ENCODE measurements at places on chromosomes 4 and X.
A peak's percentile ranks its signal among the peaks of the same experiment; 100 is the strongest.

- no peak for DNase-seq
Measured at GRCh38 chrX:110331444-110332030, 13.7 kb upstream of the AMMECR1 start.

- no peak for DNase-seq
Measured at GRCh38 chrX:4588466-4588865, 875.0 kb upstream of the PRKX start.

DNA sequence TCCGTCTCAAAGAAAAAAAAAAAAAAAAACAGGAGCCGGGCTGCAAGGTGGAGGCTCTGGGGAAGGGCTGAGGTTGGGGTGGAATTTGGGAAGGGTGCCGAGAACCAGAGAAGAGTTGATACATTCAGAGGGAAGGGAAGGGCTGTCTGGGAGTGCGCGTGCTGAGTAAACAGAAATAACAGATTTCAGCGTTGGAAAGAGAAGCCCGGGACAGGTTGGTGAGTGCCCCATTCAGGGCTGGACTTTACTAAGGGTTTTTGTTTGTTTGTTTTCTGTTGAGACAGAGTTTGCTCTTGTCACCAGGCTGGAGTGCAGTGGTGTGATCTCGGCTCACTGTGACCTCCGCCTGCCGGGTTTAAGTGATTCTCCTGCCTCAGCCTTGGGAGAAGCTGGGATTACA lies 1.7 kb upstream of the IL3RA start:
- no peak for DNase-seq

GRCh38 chr4:88341227-88342192 lies 37.1 kb upstream of the HERC6 start:
- DNase-seq = peak; percentile 89

- no peak for DNase-seq
Measured at GRCh38 chr4:64518600-64518999, 109.3 kb upstream of the TECRL start.

GRCh38 chrX:140733766-140734342 lies 24.3 kb downstream of the LINC00632 start:
- DNase-seq = peak; percentile 70

DNA sequence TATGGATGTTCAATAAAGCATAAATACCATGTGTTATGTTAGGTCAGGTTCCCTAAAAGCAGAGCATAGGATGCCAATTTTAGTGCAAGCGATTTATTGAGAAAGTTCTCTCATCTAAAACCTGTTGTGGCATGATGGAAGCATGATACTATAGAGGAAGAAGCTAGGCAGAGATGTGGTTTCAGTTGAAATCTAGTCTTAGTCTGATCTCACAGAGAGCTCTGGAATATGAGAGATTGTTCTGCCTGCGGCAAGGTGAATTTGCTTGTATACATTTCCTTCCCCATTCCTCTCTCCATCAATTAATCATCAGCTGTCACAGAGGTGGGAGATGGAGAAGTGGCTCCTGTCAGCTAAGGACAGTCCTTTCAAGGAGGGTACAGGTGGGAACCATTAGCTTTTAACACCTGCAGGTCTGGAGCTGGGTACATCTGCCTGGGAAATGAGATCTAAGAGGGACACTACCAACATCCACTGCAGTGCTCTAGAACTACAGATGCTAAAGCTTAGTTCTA lies 252.4 kb downstream of the CFAP299 start:
- DNase-seq = no peak

DNA sequence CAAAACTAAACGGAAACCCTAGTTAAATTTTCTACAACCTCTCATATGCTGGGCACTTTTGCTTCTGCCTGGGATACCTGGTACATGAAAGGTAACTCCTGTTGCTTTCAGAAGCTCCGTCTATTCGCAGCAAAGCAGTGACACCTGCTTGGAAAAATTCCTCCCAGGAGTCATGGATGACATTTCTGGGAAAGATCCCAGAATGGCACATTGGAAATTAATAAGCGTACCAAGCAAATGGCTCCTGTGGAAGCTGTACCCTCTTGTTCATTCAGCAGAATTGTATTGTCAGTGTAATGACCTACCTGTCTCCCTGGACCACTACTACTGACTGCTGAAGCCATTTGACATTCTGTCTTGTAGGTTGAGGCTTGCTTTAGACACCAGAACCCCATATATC lies 349.7 kb upstream of the NOCT start:
- DNase-seq = no peak

DNA sequence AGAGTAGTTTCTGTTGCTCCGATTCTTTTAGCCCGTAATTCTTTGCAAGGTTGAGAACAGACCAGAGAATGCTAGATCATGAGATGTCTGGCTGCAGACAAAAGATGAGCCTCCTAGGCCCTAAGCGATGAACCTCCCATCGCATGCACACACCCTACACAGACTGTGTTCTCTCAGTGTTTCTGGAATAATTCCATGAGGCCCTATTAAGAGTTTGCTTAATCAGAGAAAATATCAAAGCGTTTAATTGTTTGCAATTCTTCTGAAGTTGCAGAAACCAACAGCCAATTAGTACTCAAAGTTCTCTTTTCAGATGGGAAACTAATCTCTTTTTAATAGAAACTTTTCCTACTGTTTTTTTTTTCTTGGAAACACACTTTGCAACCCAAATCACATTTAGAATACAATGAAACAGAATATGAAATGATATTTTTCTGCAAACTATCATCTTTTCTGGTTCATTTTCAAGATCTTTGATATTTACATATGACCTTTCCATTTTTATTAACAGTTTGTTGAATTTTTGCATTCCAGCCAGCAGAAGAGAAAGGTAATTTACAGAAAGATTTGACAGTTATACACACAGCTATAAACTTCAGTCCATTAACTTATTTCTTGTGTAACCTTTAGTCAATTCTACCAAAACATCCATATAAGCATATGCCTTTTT lies 1525.6 kb downstream of the ARAP2 start:
- no peak for DNase-seq

DNA sequence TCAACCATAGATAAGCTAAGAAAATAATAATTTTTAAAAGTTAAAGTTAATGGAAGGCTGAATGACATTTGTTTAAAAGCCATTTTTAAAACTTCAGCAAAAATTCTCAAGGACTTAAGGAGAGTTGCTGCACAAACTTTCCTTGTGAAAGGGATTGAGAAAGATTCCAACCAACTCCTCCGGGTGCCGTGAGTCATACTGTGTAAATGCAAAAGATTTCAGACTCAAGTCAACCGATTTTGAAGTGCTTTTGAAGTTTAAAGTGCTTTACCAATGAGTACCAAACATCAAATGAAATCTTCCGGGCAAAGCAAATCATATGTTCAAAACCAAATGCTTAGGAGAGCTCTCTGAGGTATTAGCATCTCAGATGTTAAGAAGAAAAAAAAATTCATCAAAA lies 31.4 kb downstream of the VCX2 start:
- DNase-seq = peak; percentile 31

GRCh38 chrX:10173331-10173900 lies 16.6 kb downstream of the CLCN4 start:
- peak; percentile 89 for DNase-seq

GRCh38 chrX:139759637-139760036 lies 51.7 kb upstream of the MCF2 start:
- DNase-seq = peak; percentile 42

- DNase-seq = no peak
Measured at GRCh38 chrX:11010476-11010875, 100.7 kb upstream of the HCCS start.

DNA sequence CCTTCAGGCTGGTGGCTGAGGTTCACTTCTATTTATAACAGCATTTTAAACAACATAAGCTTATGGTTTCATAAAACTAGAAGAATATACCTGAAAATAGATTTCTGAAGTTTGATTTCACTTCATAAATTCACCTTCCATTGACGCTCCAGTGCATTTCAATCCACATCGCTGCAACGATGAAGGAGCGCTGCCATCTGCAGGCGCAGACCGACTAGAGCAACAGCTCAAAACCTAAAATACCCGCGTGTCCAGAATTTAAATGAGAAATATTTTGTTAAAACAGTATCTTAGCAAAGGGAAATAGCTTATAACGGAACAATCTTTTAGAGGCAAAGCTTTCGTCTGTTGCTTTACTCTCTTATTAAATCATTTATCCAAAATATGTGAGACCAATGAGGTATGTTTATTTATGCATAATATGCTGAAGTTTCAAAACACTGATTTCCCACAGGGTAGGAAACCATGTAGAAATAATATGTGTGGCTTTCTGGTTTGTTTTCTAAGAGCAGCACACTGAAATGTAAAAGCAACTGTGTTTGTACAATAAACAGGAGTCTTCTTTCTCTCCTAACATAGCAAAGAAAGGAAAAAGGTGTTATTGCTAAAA lies 816.4 kb upstream of the FRG1 start:
- peak; percentile 28 for DNase-seq

- DNase-seq = no peak
Measured at GRCh38 chr4:58636381-58636780, 1526.2 kb upstream of the IGFBP7 start.

DNA sequence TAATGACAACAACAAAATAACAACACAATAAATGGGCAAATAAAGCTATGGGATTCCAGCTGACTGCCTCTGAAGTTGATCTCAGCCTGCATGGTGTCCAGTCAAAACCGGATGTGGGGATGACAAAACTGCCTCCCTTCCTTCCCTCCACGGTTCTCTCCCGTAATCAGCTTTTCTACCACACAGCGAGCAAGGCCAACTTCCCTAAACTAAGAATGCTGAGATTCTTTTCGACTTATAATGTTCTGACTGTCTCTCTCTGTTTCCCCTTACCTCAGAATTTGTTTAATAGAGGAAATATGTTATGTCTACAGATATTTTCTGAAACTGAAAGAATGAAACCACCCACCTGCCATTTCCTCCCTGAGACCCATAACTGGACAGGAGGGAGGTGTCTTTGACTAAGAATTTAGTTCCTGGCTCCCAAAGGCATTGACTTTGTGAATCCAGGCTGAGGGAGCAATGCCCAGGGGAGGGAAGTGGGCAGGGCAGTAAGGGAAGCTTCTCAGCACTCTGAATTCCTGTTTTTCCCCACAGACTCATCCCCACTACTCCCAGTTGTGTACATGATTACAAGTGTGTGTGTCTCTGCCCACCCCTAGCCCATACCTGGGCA lies 1.0 kb upstream of the TLR1 start:
- peak; percentile 62 for DNase-seq

DNA sequence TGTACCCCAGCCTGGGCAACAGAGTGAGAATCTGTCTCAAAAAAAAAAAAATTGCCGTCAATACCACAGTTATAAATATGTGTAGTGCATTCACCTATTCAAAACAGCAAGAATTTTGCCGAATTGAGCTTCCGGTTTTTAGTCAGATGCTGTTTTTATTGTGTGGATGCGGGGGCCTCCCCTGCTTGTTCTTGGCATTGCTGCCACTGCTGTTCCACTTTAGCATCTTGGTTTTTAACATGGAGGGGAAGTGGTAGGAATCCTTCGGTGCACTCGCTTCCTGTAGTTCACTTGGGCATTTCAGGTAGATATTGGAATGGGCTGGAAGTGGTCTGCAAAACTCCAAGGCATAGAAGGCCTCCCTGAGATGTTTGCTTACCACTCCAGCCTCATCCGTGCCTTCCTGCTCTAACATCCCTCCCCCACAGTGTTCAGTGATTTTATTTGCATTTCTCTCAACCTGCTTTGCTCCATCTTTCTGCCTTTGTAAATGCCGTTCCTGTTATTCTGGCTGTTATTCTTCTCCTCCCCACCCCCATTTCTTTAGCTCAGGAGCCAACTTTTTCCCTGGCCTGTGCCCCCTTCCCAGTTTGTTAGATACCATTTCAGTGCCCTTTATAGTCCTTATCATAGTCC lies 25.5 kb downstream of the MOB1B start:
- DNase-seq = no peak

DNA sequence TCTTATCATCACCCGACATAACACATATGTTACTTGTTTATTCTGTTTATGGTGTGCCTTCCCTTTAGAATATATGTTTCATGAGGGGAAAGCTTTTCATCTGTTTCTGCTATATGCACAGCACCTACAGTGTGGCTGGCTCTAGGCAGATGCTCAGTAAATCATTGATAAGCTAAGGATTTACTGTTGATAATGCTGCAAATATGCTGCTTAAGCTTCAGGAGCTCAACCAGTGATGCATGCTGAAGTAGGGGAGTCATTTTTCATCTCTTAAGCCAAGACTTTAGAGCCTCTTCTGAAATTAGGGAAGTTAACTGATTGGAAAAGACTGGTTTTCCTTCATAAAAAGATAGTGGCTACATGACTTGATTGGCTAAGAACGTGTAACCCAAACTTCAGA lies 16.4 kb downstream of the FAT4 start:
- DNase-seq = no peak

DNA sequence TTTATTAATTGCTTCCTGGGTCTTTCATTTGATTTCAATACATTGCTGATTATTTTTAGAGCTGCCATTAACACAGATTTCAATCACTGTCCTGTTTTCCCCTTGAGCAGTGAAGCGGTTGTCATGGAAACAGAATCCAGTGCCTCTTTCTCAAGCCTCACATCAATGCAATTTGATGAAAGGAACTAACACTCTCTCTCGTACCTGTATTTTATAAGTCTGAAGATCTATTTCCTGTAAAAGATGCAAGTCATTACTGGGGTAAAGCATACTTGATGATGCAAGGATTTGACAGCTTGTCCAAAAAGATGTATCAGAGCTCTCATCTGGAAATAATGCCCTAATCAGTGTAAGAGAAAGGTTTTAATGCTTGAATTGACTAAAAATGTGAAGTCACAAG lies 17.9 kb upstream of the GASK1B start:
- DNase-seq = no peak

DNA sequence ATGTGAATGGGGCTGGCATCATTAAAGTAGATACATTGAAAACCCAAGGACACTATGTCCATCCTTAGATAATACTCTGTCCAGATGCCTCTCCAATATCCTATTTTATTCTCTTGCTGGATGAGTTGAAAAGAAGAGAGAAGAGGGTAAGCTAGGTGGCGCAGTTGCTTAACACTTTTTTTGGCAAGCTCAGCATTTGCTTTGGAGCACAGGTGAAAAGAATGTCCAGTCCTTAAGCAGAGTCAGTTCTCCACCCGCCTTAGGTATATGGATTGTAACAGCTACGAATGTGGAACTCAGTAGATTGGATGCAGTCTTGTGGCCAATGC lies 208.4 kb downstream of the NWD2 start:
- DNase-seq = peak; percentile 82

GRCh38 chr4:141788169-141788915 lies 152.0 kb downstream of the IL15 start:
- DNase-seq = peak; percentile 77

- peak; percentile 44 for DNase-seq
Measured at GRCh38 chrX:97026406-97026805, 142.7 kb downstream of the RPA4 start.

DNA sequence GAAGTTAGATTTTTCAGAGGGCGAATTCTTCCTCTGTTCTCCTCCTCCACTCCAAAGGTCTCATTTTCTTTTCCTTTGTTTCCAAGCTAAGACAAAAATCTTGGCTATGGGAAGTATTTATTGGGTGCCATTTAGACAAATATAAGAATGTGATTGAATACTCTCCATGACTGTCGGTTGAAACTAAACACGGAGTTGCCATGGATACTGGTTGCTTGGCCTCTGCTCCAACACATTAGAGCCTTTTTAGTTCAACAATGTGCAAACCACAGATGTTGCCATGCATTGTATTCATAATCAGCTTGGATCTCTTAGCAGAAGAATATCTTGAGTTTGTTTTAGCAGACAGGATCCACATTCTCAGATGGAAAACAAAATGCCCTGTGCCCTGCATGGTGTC lies 366.5 kb upstream of the LCORL start:
- no peak for DNase-seq

Measured in fibroblast of pulmonary artery (primary cell).